ENCODE measurements at places on chromosomes 1 and 21.
A peak's percentile ranks its signal among the peaks of the same experiment; 100 is the strongest.

DNA sequence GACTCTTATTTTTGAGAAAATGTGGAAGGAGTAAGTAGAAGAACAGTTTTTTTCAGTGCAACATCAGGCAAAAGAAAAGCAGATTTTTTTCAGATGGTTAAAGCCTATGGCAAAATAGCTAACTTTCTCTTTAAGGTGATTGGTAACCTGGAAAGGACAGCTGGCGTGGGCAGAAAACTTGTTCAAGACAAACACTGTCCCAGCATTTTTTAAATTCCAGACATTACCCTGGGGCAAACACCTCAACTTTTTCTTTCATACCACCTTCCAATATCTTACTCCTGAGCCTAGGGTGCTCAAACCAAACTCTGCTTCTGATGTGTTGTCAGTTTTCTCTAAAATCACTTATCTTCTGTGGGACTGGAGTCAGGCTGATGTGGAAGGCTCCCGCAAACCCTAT is 2.7 kb upstream of the LEPR start:
- no peak for DNase-seq

DNA sequence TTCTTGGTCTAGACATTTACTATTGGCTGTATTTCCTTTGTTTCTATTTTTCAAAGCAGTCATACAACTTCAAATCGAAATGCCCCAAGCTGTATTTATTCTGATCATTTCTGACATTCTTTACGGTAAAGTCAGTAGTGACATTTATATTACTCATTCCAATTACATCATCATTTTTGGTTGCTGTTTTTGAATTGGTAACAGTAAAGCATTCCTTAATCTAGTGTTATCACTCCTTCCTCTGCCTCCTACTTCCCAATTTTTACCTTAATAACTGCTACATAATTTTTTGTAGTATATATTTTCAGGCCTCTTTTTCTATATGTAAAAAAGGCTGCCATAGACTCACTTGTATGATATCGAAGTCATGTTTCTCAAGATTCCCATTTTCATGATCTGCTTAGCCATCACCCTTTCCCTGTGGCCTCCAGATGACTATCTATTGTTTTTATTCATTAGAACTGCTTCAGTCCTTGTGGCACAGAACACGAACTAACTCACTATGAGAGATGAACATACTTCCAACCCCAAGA is 167.2 kb downstream of the RUNX1 start:
- DNase-seq: peak; percentile 41

DNA sequence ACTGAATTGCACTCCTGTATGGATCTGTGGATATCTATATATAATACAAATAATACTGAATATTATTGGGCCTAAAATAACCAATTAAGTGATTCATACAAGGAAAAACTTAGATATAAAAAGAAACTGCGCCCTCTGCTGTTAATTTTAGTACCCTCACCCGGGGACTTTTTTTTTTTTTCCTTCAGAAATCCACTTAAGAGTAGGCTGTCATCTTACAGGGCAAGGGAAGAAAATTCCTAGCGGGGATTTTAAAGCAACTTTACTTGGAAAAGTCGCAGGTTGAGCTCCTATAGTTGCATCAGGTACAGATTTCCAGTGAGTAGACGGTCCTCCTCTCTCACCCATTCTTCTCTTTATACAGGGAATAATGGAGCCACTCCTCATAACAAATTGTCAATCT is 1.3 kb downstream of the NTNG1 start:
- peak; percentile 53 for DNase-seq

GRCh38 chr1:57192222-57192621 is 226.4 kb upstream of the C8B start:
- DNase-seq: no peak

DNA sequence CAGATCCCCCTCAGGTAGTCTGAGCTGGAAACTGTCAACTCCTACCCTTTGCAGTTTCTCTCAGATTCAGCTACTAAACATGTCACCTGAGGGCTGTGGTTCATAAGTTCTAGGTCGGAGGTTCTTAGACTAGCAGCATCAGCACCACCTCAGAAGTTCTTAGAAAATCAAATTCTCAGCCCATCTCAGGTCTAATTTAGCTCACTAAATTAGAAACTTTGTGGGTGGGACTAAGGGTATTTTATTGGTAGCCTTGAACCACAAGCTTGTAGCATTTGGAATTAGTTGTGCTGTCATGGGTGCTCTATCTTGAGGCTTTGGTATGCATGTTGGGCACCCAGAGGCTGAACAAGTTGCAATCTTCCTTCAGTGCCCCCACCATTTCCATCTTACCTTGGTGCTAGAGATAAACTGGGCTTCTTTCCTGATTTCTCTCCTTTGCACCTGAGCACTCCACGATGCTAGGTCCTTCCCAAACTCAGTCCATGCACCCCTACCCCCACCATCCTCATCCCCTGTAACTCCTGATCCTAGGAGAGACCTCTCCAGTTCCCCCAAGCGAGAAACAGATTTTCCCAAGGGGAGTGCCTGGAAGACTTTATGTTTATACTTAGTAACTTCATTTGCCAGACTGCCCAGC is 54.2 kb downstream of the S1PR1 start:
- no peak for DNase-seq

GRCh38 chr1:96187020-96187419 is 534.6 kb upstream of the PTBP2 start:
- DNase-seq: no peak

GRCh38 chr1:22709891-22710700 is 543 bp upstream of the EPHB2 start:
- peak; percentile 93 for DNase-seq

DNA sequence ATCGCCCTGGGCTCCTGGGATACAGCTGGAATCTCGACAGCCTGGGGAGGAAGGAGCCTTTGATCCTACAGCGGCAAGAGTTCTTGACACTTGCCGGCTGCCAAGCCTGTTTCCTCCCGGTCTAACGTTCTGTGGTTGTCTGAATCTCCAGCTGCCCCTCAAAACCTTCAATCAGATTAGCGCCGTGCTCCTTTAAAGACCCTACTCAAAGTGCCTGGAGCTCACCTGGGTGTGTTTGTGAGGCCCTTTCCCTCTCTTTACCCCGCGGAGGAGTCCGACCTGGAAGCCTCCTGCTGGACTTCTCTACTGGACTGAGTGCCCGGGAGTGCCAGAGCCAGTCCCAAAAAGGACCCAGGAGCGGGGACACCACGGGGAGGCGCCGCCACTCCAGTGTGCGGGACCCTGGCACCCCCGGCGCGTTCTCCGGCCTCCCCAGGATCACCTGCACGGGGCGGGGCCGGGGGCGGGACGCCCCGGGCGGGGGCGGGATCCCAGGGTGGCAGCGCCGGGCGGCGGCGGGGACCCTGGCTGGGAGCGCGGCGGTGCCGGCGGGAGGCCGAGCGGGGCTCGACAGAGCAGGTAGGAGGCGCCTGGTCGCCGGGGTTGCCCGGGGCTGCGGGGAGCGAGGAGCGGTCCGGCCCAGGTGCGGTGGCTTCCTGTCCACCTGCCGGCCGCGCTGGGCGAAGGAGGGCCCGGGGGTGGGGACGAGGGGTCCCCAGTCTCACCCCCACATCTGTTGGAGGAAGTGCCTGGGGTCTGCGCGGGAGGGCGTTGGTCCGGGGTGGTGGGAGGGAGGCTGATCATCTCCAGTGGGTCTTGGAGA is at the start of gene NCMAP:
Gene NCMAP, plus strand, starts transcription at position 497 of the 823 bp plus-strand sequence. CDS start 39,344 bp downstream, outside the sequence.
- DNase-seq: no peak

- no peak for DNase-seq
These were observed 1160.8 kb upstream of the B3GALT2 start for GRCh38 chr1:194347200-194347599.
